ENCODE measurements at places on chromosomes 4 and X. TPM values are rescaled to one million over a fixed set of nuclear protein-coding genes. Genes with fewer than 3 reads are reported as not detected.

Gene S100P
- 4.8 TPM for total RNA-seq

Gene CORIN
- total RNA-seq = 1.4 TPM

Gene FAM114A1
- total RNA-seq = 49.2 TPM

Gene LAGE3
- 10.0 TPM for total RNA-seq

Gene STPG2
- 0.94 TPM for total RNA-seq

Gene XAGE2
- total RNA-seq = 0.50 TPM

Gene TRPC5OS
- 0.06 TPM for total RNA-seq

Gene CENPVL1
- 2.0 TPM for total RNA-seq

Gene MAML3
- total RNA-seq = 6.0 TPM

Gene MAP3K15
- total RNA-seq = 0.55 TPM

Gene ADAM29
- total RNA-seq = 5.8 TPM

Gene NPY2R
- total RNA-seq = 0.39 TPM

Gene TCEANC
- total RNA-seq = 8.2 TPM

Measured in spinal cord (tissue), 10 donors.